ENCODE measurements at places on chromosomes 5 and 9. TPM values are rescaled to one million over a fixed set of nuclear protein-coding genes. Genes with fewer than 3 reads are reported as not detected.

DNA sequence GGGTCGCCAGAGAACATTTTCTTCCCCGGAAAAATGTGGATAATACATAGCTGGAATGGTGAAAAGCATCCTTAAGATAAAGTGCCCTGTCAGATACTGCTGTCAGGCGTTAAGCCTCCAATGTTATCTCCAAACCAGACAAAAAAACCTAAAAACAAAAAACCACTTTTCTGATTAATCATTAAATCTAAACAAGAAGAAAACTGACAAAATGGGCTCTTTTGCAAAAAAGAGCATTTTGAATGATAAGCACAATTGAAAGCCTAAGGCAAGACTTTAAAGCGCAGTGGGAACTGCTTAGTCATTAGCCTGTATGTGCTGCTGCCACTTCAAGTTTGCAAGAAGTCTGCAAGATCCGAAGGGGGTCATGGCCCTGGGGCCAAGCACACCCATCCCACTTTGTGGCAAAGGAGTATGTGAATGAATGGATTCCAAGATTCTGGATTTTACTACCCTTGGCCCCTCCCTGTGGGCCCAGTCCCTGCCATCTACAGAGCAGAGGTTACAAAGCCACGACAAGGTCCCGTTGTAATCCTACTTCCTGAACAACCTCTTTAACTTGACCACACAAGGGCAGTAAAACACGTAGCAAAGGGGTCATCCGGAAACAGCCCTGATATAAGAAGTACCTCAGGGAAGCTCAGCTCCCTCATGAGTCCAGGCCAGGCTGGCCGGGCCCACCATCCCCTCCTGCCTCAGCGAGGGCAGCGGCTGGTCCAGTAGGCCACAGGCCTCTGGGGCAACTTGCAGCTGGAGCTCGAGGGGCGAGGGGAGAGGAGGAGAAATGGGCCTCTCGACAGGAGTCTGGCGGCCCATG, 29.7 kb downstream of the SHB start:
- H3K4me3 ChIP-seq: no peak overlapping the region
- DNase-seq: no peak
- no peaks in the 10 kb centered on the region for H3K36me3 ChIP-seq
- H3K27ac ChIP-seq: peak overlapping the region; percentile 39

TRIM36 gene
- total RNA-seq: 5.5 TPM

DNA sequence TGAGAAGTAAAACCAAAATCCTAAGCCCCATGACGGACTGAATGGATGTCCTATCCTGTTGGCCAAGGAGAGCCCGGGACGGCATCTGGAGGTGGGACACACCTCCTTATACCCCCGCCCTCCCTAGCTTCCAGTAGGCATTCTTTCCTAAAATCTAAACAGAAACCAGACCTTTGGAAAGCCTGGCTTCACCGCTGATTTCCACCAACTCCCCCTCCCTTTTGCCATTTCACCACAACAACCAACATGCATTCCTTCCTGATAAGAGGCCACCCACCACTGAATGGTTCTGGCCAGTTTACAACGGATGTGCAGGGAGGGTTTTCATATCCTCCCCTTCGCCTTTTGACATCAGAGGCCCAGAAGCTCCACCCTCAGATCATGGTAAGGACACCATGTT, 9.2 kb upstream of the RARS1 start:
- H3K4me3 ChIP-seq: no peak overlapping the region
- H3K27me3 ChIP-seq: no peaks in the 10 kb centered on the region
- no peak overlapping the region for H3K27ac ChIP-seq
- H3K36me3 ChIP-seq: peaks cover 4% of the 10 kb centered on the region
- DNase-seq: no peak
- H3K4me1 ChIP-seq: no peaks in the 10 kb centered on the region

DNA sequence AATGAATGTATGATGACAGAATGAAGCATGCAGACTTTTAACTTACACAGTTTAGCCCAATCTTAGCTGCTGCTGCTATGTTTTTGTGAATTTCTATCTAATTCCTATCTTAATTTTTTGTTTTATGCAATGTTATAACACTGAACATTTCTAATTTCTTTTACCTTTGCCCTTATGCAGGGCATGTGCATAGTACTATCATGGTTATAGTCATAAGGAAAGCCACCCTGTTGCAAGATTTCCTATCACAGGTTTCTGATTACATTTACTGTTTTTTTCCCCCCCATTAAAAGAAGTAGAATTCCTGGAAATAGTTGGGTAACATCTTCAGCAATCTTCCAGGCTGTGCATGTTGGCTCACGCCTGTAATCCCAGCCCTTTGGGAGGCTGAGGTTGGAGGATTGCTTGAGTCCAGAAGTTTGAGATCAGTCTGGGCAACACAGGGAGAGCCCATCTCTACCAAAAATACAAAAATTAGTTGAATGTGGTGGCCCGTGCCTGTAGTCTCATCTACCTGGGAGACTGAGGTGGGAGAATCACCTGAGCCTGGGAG, 164.4 kb downstream of the KDM4C start:
- H3K36me3 ChIP-seq: no peaks in the 10 kb centered on the region
- H3K4me3 ChIP-seq: no peak overlapping the region
- H3K27ac ChIP-seq: no peak overlapping the region
- no peaks in the 10 kb centered on the region for H3K27me3 ChIP-seq

DNA sequence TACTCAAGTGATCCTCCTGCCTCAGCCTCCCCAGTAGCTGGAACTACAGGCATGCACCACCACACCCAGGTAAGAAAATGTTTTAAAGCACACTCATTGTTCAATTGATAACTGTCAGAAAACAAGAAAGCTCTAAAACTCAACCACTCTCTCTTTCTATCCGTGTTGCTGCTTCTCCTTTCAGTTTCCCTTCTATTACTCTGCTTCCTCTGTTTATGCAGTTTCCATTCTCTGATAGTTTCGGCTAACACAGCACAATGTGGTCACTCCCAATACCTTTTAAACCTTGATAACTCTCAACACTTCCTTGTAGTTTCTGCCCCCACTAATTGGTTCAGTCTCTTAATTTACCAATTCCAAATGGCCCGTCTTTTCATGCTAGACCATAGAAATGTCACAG, 59.2 kb upstream of the NR4A3 start:
- no peak for DNase-seq
- no peak overlapping the region for H3K4me3 ChIP-seq
- H3K4me1 ChIP-seq: no peaks in the 10 kb centered on the region

ANXA1 gene
- total RNA-seq: 340 TPM

GRCh38 chr5:136103118-136103517, 29.5 kb upstream of the SMAD5 start:
- H3K27me3 ChIP-seq: no peaks in the 10 kb centered on the region
- H3K36me3 ChIP-seq: no peaks in the 10 kb centered on the region
- H3K4me1 ChIP-seq: peaks cover 6% of the 10 kb centered on the region
- H3K27ac ChIP-seq: no peak overlapping the region
- no peak for DNase-seq
- H3K4me3 ChIP-seq: no peak overlapping the region

- no peak overlapping the region for H3K27ac ChIP-seq
- H3K4me1 ChIP-seq: peaks cover 35% of the 10 kb centered on the region
- no peak overlapping the region for H3K4me3 ChIP-seq
- H3K27me3 ChIP-seq: no peaks in the 10 kb centered on the region
Measured at GRCh38 chr9:135883410-135884089, 23.8 kb downstream of the CAMSAP1 start.

TIMD4 gene
- total RNA-seq: not detected

- no peaks in the 10 kb centered on the region for H3K4me1 ChIP-seq
- no peak overlapping the region for H3K4me3 ChIP-seq
- no peaks in the 10 kb centered on the region for H3K27me3 ChIP-seq
- DNase-seq: no peak
- H3K27ac ChIP-seq: no peak overlapping the region
Measured at GRCh38 chr5:32880796-32881195, 169.7 kb downstream of the NPR3 start.

- no peak for DNase-seq
- no peaks in the 10 kb centered on the region for H3K4me1 ChIP-seq
- H3K27me3 ChIP-seq: no peaks in the 10 kb centered on the region
- no peaks in the 10 kb centered on the region for H3K36me3 ChIP-seq
- H3K4me3 ChIP-seq: no peak overlapping the region
- no peak overlapping the region for H3K27ac ChIP-seq
Measured at GRCh38 chr5:59423021-59423420, 470.5 kb downstream of the PDE4D start.

AJM1 gene
- total RNA-seq: 3.5 TPM

Data from lower lobe of right lung (tissue), 2 donors.